ENCODE measurements at places on chromosomes 16 and 17. TPM values are rescaled to one million over a fixed set of nuclear protein-coding genes. Genes with fewer than 3 reads are reported as not detected.

Gene QRICH2
- total RNA-seq: 3.5 TPM

Gene SPECC1
- total RNA-seq: 7.3 TPM

Gene HEATR9
- total RNA-seq: not detected

Gene C17orf107
- total RNA-seq: 0.88 TPM

Gene ANKFN1
- not detected for total RNA-seq

Gene LITAFD
- total RNA-seq: not detected

Gene PLA2G10
- not detected for total RNA-seq

Gene ATMIN
- total RNA-seq: 30.3 TPM

Gene TNFRSF17
- not detected for total RNA-seq

Gene FZD2
- 4.5 TPM for total RNA-seq

Gene CTRB2
- total RNA-seq: not detected

Gene BCAR1
- 255 TPM for total RNA-seq

DNA sequence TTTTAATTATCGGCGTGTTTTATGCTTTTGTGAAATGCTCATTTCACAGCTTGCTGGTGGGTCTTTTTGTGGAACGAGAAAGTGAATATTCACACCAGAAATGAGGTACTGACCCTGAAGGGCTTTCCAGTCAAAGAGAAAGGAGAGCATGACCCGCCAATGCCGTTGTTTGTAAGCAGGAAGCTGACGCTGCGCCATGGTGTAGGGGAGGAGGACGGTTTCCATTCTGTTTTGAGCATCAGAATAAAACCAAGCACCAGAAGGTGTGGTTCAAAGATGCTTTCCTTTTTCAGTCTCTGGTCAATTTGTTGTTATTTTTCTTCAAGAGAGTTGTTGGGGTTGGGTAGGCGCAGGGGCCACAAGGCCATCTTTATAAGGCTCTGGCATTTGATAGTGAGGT is 669.3 kb downstream of the WWOX start:
- no peak for DNase-seq

GRCh38 chr16:79997257-79997656 is 396.7 kb upstream of the MAF start:
- DNase-seq: no peak

- DNase-seq: no peak
Measured at GRCh38 chr16:66692341-66692740, 4.2 kb downstream of the CMTM4 start.

DNA sequence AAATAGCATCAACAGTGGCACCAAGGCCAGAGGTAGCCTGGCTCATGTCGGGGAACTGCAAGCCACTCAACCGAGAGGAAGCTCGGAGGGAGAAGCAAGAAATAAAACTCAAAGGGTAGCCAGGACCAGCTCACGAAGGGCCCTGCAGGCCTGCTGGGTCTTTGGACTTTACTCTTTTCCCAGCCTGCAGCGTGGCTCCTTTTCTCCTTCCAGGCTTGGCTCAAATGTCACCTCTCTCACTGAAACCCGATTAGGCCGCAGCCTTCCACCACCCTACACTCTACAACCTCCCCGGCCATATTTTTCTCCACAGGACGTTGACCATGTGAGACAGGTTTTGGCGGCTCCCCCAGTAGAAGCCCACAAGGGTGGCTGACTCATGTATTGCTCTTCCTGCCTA is 38.1 kb downstream of the CALB2 start:
- no peak for DNase-seq

- DNase-seq: no peak
Measured at GRCh38 chr16:29961479-29962343, at the start of gene TMEM219. TMEM219 (plus strand) TSS chr16:29962079; CDS start chr16:29963144, 1,065 bp downstream.

DNA sequence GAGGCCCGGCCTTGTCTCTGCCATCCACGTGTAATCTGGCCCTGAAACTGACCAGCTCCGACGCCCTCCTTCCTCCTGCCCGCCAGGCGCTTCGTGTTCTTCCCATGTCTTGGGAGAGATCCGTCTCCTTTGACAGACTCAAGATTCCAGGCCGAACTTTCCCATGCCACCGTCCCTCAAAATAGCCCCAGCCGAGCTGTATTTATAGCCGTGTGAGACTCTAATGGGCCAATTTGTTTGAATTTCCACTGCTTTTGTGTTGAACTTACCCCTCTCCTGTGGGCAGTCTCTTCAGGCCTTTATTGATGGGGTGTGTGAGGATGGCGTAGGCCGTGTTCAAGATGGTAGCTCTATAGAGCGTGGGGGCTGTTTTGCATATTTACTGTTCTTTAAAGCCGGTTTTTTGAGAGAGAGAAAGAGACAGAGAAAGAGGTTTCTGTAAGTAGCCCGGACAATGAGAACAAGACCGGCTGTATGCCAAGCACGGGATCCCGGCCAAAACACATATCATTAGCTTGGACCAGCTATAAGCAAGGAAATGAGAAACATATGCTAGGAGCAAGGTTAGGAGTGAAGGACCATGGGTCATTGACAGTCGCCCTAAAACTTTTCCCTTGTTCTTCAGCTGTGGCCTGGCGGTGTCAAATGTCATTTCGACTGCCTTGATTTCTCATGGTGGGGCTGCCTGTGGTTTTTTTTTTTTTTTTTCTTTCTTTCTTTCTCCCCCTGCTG is 124.5 kb upstream of the ZFHX3 start:
- no peak for DNase-seq

GRCh38 chr16:8199390-8199789 is 390.9 kb downstream of the TMEM114 start:
- DNase-seq: no peak

DNA sequence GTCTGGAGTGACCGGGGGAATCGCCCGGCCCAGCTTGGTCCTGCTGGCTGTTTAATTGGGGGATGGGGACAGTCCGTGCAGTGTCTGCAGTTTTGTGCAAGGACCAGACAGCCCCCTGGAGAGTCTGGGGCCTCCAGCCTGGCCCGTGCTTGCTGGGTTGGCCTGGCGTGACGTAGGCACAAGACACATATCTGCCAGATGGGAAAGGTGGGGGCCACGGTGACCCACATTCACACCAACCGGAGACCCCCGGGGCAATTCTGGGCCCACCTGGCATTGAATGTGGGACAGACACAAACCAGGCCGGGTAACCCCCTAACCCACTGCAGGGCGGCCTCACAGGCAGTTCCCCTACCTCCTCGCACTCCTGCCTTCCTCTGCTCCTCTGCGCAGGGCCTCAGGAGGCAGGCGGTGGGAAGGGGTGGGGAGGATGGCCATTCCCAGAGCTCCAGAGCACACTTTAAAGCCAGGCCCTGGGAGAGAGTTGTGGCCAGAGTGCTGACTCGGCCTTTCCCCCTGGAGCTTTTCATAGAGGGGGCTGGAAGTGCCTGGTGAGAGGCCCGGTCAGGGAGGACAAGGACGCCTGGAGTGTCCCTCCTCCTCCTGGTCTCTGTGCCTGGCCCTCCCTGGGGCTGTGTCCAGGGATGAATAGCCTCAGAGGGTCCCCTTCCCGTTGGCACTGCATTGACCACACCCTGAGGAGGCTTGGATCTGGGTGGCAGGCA is 1.5 kb downstream of the MRC2 start:
- DNase-seq: no peak

- DNase-seq: no peak
Measured at GRCh38 chr17:67015001-67015400, 29.4 kb upstream of the CACNG1 start.

DNA sequence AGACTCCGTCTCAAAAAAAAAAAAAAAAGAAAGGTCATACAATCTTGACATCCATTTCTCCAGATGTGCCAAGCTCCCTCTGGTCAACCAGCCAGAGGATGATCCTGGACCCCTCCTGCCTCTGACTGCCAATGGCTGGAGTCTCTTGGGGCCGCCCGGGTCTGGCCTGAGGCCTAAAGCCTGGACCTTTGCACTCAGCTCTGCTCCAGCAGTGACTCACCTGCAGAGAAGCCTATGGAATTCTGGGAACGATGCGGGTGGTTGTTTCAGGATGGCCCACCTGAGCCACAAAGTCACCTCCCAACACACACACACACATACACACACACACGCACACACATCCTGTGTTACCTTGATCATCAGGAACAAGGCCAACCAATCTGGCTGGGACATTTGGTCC is 64.0 kb upstream of the DNAH17 start:
- DNase-seq: no peak

GRCh38 chr17:40354221-40355122 is 10.1 kb downstream of the GJD3 start:
- no peak for DNase-seq

GRCh38 chr16:4606354-4606753 is 8.3 kb downstream of the UBALD1 start:
- DNase-seq: no peak

GRCh38 chr16:89000207-89000959 is 23.4 kb upstream of the CBFA2T3 start:
- no peak for DNase-seq

DNA sequence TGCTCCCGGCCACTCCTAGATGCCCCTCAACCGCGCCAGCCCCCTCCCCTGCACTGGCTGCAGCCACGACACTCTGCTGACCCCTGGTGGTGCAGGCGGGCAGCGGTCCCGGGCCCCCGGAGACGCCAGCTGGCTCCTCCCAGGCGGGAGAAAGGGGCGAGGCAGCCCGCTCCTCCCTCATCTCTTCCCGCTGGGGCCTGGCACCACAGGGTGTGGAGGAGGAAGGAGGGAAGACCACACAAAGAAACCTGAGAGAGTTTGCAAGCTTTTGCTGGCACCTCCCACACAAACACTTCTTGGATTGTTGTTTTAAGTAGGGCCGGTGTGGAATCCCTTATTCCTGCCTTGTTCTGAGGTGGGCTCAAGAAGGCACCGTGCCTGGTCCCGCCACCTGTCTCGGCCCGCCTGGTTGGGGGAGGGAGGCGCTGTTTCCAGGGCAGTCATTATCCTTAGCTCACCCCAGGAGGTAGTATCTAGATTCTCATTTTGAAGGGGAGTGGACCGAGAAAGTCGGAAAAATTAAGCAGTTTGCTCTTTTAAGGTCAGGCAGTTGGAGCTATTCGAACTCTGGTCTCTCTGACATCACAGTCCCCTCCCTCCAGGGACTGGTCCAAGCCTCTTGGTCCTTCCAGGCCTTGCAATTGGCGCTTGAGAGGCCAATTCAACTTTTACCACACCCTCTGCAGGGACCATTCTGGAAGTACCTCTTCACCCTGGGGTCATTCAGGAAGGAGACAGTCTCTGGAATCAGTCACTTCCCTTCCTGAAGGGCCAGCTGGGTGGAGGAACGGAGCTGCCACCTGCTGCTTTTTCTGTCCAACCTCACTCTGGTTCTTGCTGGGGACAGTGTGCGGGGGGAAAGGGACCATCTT is 959 bp upstream of the ANKRD13B start:
- no peak for DNase-seq

- DNase-seq: no peak
Measured at GRCh38 chr16:88653596-88654362, 2.9 kb upstream of the CYBA start.

DNA sequence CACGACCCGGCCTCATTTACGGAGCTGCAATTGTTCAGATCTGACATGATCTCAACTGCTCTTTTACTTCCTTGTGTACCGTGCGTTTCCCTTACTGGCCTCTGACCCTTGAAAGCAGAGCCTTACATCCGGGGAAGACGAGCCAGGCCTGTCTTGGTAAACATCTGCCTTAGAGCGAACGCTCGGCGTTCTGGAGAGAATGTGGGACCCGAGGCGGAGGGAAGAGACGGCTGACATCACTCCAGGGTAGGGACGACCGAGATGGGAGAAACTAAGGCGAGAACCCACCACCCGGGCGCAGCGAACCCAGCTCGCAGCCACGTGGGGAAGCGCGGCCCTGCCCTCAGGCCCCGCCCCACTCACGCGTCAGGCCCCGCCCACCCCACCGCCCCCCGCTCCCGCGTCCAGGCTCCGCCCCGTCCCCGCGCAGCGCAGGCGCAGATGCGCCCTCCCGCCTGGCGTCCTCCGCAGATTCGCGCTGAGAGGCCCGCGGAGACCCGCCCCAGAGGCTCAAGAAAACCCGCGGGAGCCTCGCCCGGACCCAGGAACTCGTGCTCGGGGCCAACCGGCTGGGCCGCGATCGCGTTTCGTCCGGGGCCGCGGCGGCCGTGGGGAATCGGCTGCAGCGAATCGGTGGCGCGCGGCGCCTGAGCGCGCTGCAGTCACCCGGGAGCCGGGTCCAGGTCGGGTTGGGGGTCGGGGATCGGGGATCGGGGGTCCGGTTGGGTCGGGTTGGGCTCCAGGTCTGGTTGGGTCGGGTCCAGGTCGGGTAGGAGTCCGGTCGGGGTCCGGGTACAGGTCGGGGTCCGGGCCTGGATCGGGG is at the start of gene TELO2:
Gene TELO2, plus strand, starts transcription at position 438 of the 823 bp plus-strand sequence. CDS start 922 bp downstream, outside the sequence.
- DNase-seq: no peak

GRCh38 chr17:49992933-49993422 is 2.0 kb downstream of the DLX3 start:
- no peak for DNase-seq

DNA sequence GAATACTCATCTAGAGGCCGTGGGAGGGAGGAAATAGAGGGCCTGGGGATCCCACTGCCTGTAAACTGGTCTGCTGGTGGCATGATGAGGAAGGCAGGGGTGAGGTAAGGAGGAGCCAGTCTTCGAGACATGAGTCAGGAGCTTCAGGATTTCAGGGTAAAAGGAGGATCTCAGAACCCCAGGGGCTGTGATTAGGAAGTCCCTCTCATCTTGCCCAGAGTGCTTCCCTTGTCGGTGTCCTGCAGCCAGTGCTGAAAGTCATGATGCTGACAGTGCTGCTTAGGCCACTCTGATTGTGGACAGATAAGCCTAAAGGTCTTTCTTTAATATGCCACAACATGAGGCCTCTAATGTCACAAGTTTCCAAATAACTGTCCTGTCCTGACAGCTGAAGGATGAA is 29.6 kb downstream of the COG4 start:
- no peak for DNase-seq

DNA sequence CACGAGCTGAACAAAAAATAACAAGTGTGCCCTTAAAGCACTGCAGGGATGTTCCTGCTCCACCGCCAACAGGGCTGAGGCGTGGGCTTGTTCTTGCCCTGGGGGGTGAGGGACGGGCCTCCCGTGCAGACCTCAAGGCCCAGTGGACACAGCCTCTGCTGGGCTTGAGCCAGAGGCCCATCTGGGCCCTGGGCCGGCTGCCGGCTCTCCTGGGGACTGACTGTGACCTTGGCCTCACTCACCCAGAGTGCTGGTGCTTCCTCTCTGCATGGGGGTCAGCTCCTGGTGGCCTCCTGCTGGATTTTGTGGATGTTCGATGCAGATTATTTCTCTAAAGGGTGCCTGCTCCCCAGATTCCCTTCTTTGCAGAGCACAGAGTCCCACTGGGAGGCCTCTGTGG is 54.2 kb upstream of the CDR2 start:
- DNase-seq: no peak

GRCh38 chr17:38565853-38566665 is 39.7 kb downstream of the SRCIN1 start:
- no peak for DNase-seq

GRCh38 chr17:35731239-35731916 is at the start of gene RASL10B:
RASL10B (plus strand) TSS chr17:35731639; CDS start chr17:35735185, 3,546 bp downstream.
- DNase-seq: no peak

- DNase-seq: no peak
Measured at GRCh38 chr16:14310519-14310991, 239.4 kb downstream of the MRTFB start.

- DNase-seq: no peak
Measured at GRCh38 chr17:6420173-6420641, 14.7 kb downstream of the AIPL1 start.

GRCh38 chr16:16120382-16121184 is 102.7 kb downstream of the ABCC6 start:
- DNase-seq: peak; percentile 92

All from glomerular endothelial cell (primary cell).